ENCODE measurements at places on chromosomes 4 and X.

GRCh38 chr4:56787380-56787779 lies 34.1 kb downstream of the SPINK2 start:
- DNase-seq = no peak

DNA sequence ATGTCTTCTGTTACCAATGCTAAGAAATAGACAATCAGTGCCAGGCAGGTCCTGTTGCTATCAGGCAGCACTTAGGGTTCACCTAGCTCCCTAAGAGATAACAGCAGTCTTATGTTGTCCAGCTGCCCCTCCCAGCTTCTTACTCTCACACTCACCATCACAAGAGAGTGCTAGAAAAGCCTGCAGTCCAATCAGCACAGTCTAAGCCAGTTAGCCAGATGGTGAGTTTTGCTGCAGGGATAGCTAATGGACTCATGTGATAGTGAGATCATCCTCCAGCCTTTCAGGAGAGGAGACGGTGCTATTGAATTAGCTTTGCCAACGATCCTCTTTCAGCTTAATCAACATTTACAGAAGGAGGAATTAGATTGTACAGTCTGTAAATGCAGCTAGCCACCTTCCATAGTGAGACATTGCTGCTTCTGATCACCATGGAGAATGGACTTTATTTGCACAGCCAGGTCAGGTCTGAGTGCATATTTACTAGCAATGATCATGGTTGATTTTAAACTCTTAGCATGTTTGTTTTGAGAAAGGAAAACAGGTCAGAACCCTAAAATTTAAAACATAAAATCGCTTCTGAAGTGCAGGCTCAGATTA lies 438.3 kb downstream of the CENPC start:
- DNase-seq = no peak

- DNase-seq = no peak
Observed at GRCh38 chr4:184215709-184216328, 1.9 kb downstream of the ENPP6 start.

DNA sequence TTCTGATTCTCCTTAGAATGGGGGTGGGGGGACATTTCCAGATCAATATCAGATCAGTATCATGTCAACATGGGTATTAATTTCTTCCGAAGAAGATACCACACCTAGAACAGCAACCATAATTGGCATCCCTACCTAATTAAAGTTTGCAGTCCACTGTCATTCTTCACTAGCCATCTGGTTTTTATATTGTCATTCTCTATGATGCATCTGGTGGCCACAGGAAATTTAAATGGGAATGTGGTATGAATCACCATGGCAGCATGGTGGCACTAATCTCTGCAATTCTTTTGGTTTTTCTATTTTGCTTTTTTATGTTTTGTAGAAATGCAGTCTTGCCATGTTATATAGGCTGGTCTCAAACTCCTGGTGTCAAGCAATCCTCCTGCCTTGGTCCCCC lies 16.6 kb upstream of the UBE2D3 start:
- no peak for DNase-seq

GRCh38 chr4:15648600-15648999 lies 6.6 kb downstream of the FBXL5 start:
- DNase-seq = no peak

GRCh38 chr4:7507381-7507780 lies 72.7 kb upstream of the PSAPL1 start:
- DNase-seq = no peak

DNA sequence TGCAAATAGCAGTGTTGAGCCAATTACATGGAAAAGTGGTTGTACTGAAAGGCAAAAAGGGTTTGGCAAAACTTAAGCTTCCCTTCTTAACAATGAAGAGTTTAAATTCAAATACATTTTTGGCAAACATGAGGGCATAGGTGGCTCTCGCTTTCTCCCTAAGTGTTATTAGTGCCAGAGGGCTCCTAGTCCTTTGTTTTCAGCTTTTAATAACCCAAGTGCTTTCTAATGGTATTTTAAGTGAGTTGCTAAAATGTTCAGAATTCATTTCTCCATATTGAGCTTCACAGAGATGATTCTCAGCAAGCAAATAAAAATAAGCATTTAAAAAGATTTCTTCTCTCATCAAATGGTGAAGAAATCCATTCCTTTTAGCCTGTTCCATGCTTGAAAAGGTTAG lies 123.7 kb downstream of the HS6ST2 start:
- no peak for DNase-seq

- DNase-seq = no peak
Observed at GRCh38 chrX:53458082-53458481, 23.9 kb upstream of the HSD17B10 start.

DNA sequence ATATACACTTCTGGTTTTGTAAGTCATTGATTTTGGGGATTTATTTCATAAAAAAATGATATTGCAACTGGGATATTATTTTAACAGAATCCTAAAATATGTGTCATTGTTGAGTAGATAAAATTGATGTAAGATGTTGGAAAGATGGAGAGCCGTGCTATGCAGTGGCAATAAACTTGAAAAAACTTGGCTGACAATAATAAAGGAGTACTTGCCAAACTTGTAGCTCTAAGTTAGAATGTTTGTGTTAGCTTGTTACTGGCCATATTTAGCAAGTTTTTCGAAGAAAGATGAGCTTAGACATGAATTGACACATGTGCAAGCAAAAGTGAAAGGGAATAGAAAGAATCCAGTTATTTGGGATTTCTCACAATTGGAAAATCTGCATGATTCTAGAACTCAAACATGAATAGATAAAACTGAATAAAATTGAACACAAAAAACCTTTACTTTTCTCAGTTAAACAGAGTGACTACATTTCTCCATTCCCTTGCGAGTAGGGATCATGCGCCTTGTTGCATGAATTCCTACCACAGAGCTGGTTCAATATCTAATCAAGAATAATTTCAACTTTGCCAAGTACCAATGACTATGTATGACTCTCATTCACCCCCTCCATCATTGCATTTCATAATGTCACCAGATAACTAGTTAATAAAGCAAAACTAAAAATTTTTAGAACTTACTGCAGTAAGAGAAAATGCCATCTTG lies 327.8 kb downstream of the CAMK2D start:
- no peak for DNase-seq

DNA sequence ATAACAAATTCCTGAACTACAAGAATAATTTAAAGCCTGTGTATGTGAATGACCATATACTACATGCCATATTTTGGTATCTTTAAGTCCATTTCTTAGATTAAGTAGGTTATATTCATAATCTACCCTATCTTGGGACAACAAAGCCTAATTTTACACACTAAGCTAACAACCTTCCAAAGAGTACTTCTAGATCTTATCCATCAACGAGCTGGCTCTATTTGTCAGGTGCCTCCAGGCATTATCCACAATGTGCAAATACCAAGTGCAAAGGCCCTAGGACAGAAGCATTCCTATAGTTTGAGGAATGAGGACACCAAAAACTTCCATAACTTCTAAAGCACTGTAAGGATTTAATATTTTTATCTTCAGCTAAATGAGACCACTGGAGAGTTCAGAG lies 3.5 kb downstream of the SLBP start:
- no peak for DNase-seq

DNA sequence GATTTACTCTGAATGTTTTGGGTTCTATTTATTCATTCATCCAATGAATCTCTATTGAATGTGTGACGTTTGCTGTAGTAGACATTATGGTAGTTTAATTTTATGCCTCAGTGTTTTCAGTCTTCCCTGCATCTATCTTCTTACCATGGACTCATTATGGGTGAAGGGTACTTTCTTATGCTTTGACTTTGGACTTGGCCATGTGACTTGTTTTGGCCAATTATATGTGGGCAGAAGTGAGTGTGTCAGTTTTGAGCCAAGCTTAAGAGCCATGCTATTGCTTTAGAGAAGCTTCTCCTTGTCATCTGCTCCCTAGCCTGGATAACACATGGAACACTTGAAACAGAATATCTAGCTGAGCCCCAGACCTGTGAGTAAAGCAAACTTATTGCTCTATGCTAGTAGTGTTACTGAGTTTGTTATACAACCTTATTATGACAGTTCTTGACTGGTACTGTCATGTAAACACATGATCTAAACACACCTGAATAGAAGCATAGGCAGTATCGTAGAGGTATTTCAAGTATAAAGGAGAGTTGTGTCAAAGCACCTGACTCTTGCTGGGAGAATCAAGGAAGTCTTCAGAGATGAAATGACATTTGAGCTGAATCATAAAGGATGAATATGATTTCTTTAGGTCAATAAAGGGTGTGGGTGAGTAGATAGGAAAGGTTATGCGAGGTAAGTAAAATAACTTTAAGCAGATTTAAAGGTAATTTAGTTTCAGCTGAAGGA lies 128.4 kb downstream of the NAA11 start:
- DNase-seq = no peak

- DNase-seq = no peak
Observed at GRCh38 chr4:87409420-87409939, 12.9 kb upstream of the NUDT9 start.

- DNase-seq = no peak
Observed at GRCh38 chr4:188363196-188363595, 224.0 kb downstream of the TRIML1 start.

- no peak for DNase-seq
Observed at GRCh38 chr4:1599491-1600210, 84.5 kb downstream of the FAM53A start.

- DNase-seq = no peak
Observed at GRCh38 chr4:100509386-100509785, 8.4 kb downstream of the EMCN start.

DNA sequence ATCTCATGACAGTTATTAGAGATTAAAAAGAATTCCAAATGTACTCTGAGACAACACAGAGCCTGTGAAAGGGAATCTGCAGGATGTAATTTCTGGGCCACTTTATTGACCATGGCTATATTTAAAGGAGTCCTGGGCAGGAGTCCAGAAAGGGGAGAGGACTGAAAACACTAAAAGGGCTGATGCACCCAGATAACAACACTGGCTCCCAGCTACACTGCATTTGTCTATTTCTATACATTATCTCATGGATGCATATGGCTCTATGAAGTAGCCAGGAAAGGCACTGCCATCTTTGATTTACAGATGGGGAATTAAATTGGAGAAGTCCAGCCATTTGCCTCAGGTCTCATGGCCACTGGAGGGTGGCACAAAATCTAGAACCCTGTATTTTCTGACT lies 56.0 kb downstream of the MED28 start:
- DNase-seq = no peak

- no peak for DNase-seq
Observed at GRCh38 chr4:18735740-18736268, 714.2 kb upstream of the LCORL start.

DNA sequence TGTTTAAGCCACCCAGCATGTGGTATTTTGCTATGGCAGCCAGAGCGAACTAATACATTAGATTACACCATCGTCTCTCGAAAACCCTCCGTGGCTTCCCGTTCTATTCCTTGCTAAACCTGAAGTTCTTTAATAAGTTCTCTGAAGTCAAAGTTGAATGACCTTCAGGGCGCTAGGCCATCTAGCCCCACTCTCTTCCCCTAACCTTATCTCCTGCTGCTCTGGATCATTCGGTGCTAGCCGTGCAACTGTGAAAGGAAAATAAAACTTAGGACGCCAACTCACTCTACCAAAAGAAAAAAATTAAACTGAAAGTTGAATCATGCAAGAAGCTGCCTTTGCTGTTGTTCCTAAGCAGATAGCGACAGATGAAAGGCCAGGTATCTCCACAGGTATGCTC lies 40.0 kb downstream of the CHRNA9 start:
- DNase-seq = no peak

DNA sequence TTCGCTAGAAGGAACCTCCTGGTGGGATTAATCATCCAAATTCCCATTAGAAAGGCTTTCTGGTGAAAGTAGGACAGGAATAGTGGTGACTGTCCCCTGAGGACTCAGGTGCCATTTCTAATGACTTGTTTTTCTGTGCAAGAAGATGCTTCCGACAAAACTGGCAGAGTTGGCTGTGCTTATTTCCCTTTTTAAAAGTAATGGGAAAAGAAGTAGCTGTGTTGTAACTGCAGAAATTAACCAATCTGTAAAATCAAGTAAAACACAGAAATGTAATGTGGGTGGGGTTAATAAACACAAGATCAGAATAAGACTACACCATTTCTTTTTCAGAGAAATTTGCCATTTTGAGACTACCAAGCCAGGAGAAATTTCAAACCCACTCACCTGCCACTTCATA lies 55.0 kb upstream of the FAM9B start:
- no peak for DNase-seq

DNA sequence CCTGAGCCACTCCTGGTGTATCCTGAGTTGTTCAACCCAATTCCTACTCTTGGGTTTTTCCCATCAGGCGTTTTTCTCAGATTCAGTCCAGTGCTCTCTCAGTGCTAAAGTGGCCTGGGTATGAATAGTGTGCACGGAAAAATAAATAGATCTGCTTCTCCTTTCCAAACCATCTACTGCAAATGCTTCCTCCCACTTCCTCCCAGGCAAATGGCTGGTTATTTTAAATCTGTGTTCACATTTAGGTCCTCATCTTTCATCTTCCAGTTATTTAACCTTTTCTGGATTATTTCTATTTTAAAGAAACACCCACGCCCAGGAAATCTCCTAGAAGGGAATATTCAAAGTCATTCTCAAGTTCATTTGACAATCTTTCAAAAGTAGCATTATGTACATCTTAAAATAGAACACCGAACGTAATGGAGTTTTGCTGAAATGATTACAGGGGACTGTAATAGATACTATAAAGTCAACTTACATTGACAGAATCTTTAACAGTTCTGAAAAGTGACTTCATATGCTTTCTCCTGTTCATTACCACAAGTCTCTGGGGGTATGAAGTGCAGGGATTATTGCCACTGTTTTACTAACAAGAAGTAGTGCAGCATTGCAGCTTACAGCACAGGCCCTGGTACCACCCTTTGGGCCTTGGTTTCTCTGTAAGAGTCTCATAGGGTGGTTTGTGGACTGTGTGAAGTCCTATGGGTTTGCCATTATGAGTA lies 66.3 kb downstream of the MED28 start:
- DNase-seq = no peak

DNA sequence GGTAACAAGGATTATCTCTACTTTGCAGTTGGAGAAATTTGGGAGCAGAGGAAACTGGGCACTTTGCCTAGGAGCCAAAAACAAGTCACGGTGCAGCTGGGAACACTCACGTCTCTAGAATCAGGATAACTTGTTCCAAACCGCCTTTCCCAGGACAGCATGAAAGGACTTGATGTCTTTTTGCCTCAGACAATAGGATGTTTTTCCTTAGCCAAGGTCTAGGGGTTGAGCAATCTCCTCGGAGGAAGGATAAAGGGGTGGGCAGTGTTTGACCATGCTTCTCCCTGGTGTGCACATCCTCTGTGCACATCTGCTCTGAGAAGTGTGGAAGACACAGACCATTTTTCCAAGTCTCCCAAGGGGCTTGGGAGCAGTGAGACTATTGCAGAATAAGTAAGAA lies 1.7 kb upstream of the SPARCL1 start:
- DNase-seq = no peak

GRCh38 chr4:174156239-174156826 lies 127.1 kb downstream of the FBXO8 start:
- DNase-seq = no peak

DNA sequence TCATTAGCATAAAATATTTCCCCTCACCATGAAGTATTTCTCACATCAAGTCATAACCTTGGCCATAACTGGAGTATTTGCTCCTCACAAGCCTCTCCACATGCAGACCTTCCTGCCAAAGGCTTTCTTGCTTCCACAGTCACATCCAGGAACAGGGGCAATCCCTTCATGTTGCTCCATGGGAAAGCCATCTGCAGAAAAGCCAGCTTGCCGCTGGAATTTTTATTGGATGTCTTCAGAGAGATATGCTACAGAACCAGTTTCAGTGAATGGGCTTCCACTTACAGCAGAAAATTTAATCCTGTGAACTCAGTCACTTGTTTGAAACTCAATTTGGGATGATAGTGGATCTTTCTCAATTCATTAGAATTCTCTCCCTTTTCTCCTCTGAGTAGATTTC lies 3.2 kb upstream of the CDKN2AIP start:
- DNase-seq = no peak

- DNase-seq = no peak
Observed at GRCh38 chr4:71607780-71608677, 175.8 kb downstream of the GC start.
